ENCODE measurements at places on chromosomes 3 and 15. TPM values are rescaled to one million over a fixed set of nuclear protein-coding genes. Genes with fewer than 3 reads are reported as not detected.
A peak's percentile ranks its signal among the peaks of the same experiment; 100 is the strongest.

Gene MESP2
- polyA plus RNA-seq = 0.44 TPM

Gene ECE2
- polyA plus RNA-seq = not detected

- DNase-seq = no peak
Measured at GRCh38 chr3:50665081-50665840, 9.5 kb upstream of the DOCK3 start.

Gene LTF
- 3.3 TPM for polyA plus RNA-seq

DNA sequence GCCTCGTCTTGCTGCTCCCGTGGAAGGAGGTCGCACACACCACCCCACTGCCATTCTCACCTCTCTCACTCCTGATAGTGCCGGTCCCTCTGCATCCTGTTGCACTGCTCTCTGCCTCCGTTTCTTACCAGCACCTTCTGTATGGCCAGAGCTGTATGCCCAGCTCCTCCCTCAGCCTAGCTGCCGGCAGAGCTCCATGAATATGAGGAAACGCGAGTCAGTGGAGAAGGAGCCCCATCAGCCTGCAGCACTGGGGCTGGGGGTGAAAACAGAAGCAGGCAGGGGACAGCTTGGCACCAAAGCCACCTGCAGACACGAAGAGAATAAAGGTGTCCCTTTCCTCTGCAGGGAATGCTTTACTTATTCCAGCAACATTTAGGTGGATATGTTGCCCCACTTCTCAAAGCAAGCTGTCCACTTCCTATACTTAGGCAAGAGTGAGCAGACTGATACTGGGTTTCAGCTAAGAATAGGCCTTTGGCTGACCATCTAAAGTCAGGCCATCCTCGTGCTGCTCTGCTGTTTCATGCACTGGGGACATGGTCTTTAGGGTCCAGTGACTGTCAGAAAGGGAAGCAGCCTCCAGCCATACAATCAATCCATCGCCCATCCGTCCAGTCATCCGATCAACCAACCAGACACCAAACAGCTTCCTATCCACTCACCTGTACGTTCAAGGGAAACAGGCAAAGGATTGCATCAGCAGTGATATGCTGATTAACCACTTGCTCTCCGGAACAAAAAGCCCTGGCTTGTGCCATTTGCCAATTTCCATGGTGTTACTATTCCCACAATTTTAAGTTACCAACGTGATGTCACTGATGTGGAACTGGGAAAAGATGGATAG is 222.7 kb downstream of the XXYLT1 start:
- no peak for DNase-seq

GRCh38 chr15:49270541-49271421 is 100.7 kb downstream of the GALK2 start:
- DNase-seq = no peak

Gene SNUPN
- polyA plus RNA-seq = 27.8 TPM

DNA sequence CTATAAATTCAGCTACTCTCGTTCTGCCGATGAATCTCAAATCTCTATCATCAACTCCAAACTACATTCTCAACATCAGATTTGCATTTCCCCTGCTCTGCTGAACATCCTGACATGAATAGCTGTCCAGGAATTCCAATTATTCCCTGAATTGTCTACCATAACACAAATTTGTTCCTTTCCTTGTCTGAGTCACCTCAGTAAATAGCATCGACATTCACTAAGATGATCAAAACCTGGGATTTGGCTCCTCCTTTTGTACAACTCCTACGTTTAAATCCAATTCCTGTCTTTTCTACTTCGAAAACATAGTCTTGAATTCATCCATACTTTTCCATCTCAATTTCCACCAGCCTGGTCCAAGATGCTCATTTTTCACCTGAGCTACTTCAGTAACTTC is 107.0 kb downstream of the GREM1 start:
- no peak for DNase-seq

GRCh38 chr3:75144406-75144805 is 519.7 kb upstream of the FRG2C start:
- no peak for DNase-seq

GRCh38 chr3:126117212-126117611 is 33.3 kb upstream of the SLC41A3 start:
- no peak for DNase-seq

Gene OR5K3
- polyA plus RNA-seq = not detected

DNA sequence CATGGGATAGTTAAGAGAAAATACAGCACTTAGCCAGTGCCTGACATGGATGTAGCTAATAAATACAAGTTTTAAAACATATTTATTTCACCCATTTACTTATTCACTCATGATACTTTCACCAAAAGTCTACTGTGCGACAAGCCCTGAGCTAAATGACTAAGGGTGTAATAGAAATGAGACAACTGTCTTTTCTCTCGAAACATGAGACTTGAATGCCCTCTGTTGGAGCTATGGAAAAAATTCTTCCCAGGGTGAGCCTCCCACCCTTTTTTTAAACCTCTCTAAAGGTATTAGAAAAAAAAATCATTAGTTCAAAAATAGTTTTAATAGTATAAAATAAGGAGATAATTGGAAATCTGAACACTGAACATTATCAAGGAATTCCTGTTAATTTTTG is 24.3 kb upstream of the RPL14 start:
- no peak for DNase-seq

Gene ELL3
- polyA plus RNA-seq = 3.3 TPM

GRCh38 chr15:68599560-68600071 is 20.8 kb downstream of the CORO2B start:
- peak; percentile 83 for DNase-seq

- DNase-seq = no peak
Measured at GRCh38 chr3:95438274-95438673, 1375.4 kb downstream of the NSUN3 start.

All from renal cortex interstitium (tissue), 15 donors.